ENCODE measurements at places on chromosomes 5 and 9.

DNA sequence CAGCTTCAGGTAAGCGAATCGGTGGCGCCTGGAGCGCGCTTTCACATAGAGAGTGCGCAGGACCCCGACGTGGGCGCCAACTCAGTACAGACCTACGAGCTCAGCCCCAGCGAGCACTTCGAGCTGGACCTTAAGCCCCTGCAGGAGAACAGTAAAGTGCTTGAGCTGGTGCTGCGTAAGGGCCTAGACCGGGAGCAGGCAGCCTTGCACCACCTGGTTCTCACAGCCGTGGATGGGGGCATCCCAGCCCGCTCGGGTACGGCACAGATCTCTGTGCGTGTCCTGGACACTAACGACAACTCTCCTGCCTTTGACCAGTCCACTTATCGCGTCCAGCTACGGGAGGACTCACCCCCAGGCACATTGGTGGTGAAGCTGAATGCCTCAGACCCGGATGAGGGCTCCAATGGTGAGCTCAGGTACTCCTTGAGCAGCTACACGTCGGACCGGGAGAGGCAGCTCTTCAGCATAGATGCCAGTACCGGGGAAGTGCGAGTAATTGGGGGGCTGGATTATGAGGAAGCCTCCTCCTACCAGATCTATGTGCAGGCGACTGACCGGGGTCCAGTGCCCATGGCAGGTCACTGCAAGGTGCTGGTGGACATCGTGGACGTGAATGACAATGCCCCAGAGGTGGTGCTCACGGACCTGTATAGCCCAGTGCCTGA is 1.1 kb downstream of the PCDHAC2 start:
- DNase-seq, result no peak

- DNase-seq, result no peak
These were observed 194.0 kb downstream of the RFX3 start for GRCh38 chr9:3331801-3332200.

GRCh38 chr9:135592625-135593024 is 31.1 kb downstream of the PAEP start:
- DNase-seq, result no peak

DNA sequence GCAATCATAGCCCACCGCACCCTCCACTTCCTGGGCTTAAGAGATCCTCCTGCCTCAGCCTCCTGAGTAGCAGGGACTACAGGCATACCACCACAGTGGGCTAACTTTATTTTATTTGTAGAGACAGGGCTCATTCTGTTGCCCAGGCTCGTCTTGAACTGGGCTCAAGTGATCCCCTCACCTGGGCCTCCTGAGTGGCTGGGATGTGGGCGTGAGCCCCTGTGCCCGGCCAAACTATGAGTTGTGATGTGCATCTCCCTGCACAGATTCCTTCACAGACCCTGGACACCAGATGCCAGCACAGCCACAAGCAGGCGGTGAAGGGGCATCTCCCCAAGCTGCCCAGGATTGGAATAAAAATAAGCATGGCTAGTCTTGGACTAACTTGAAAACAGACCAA is 244.9 kb upstream of the IRX1 start:
- DNase-seq, result no peak

DNA sequence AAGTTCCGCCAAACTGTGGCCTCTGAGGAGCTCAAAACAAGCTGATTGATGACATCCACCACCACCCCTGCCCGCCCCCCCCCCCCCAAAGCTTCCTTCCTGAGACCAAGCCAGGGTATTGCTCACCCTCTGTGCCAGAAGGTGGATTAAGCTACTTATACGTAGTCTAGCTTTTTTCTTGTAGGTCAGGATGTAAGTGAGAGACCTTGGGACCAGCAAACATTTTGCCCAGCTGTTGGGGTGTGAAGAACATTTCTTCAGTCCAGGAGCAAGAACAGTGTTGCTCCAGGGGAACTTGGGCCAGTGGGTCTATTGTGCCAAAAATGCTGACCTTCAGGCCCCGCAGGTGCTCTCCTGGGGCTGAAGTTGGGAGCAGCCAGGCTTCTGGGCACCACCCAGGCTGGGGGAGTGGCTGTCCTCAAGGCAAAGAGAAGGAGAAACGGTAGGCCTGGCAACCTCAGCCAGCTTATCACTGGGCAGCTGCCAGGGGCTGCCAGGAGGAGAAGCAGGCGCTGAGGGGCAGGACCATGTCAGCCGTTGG is 18.0 kb downstream of the NEURL1B start:
- no peak for DNase-seq

DNA sequence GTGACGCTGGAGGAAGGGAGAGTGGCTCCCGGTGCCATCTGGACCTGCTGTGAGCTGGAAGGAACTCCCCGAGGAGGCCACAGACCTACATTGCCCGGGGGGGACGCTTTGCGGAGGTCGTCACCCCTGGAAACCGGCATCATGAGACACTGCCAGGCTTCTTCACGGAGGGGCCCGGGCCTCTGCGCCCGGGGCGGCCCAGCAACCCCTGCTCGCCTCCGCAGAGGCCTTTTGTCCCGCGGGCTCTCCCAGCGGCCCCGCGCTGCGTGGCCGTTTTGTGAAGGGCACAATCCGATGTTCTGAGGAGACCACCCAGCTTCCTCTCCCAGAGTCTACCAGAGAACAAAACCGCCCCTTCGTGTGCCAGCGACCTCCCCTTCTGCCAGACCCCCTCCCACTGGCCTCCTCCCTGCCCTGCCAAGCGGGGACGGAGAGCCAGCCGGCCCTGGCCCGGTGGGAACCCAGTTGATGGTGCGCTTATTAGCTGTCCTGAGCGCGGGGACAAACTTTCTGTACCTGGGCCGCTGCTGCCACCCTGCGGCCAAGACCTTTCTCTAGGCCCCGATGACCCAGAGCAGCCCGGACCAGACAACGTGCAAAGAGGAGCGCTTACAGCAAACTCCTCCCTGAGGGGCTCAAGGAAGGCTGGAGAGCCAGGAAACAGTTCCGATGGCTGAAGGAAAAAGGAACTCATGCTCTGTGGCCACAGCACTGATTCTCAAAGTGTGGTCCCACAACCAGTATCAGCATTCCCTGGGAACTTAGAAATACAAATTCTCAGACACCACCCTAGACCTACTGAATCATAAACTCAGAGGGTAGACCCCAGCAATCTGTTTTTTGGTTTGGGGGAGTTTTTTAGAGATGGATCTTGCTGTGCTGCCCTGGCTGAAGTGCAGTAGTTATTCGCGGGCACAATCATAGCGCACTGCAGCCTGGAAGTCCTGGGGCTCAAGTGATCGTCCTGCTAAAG is 86.7 kb downstream of the SLC1A3 start:
- no peak for DNase-seq

DNA sequence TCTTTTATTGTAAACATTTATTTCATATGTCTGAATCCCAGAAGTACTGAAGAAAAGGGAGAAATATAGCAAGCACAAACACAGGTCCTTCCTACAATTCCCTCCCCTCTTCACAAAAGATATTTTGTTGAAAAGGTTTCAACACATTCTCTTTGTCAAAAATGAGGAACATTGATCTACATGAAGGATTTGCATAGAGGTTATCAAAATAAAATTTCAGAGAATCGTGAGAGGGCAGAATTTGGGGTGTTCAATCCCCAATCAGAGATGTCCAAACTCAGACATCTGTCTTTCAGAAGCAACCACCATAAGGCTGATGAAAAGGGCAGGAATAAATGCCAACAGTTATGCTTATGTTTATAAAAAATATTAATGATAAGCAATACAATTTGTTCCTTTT is 69.2 kb downstream of the MARCHF3 start:
- DNase-seq, result no peak

DNA sequence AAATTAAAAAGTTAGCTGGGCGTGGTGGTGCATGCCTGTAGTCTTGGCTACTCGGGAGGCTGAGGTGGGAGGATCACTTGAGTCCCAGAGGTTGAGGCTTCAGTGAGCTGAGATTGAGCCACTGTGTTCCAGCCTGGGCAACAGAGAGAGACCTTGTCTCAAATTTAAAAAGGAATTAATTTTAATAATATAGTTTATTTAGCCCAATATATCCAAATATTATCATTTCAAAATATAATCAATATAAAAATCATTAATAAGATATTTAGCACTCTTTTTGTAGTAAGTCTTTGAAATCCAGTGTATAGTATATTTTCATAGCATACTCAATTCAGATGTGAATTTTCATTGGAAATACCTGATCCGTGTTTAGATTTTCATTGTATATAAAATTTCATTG is 43.2 kb upstream of the ORM1 start:
- no peak for DNase-seq

- DNase-seq, result no peak
These were observed 129.1 kb downstream of the PDZD2 start for GRCh38 chr5:31768046-31768445.

- no peak for DNase-seq
These were observed 62.0 kb upstream of the STARD4 start for GRCh38 chr5:111574311-111574710.

DNA sequence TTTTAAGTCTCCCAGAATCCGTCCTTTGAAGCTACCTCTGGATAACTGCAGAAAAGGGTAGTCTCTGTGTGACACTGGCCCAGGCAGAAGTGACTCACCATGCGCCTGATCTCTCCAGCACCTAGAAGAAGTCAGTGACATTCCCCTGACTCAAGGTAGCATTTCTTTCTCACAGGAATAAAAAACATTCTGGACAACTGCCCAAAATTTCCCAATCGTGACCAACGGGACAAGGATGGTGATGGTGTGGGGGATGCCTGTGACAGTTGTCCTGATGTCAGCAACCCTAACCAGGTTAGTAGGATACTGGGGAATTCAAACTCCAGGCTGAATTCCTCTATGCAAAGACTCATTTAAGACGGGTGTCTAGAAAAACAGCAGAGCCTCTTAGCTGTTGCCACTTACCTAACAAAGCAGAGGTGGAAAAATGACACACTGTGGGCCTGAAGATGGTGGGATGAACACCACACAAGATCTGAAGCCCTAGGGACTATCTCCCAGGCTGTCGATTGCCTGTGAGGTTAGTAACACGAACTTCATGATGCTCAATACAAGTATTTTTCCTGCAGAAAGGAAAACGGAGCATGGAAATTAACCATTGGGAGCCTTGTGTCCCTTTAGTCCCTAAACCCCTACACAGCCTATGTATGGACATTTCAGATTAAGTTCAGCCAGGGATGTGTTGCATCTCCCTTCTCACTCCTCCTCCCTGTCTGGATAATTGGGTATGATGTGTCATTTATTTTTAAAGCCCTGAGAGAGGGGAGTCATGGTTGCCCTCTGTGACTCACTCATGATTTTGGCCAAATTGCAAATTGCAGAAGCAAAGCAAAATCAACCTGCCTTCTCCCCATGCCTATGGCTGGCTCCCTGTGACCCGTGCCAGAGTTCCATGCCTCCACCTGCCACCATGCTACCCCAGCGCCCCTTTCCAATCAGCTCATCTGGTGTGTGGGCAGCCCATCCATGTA is 37.2 kb downstream of the THBS4 start:
- no peak for DNase-seq

DNA sequence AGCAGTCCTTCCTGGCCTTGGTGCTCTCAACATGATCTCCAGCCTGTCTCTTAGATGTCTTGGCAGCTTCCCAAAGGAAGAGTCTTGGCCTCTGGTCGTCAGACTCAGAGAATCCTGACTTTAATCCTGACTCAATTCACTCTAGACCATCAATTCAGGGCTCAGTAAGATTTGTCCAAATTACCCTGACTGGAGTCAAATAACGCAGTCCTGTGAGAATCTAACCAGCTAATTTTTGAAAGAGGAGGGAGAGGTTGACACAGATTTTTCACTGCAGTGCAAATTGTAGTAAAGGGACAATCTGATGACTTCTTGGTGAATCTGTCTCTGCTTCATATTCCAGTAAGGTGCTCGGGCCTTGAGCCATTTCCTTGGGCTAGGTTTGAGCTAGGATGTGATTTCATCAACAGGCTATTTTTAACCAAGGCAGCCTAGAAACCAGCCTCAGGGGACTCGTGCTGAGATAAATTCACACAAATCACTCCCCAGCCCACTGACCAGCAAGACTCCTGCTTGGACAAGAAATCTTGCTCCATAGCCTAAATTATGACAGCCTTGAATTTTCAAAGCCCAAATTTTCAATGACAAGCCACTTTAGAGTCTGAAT is 257.4 kb downstream of the ENC1 start:
- DNase-seq, result no peak

- no peak for DNase-seq
These were observed 140.9 kb upstream of the DMRT1 start for GRCh38 chr9:700365-701282.

DNA sequence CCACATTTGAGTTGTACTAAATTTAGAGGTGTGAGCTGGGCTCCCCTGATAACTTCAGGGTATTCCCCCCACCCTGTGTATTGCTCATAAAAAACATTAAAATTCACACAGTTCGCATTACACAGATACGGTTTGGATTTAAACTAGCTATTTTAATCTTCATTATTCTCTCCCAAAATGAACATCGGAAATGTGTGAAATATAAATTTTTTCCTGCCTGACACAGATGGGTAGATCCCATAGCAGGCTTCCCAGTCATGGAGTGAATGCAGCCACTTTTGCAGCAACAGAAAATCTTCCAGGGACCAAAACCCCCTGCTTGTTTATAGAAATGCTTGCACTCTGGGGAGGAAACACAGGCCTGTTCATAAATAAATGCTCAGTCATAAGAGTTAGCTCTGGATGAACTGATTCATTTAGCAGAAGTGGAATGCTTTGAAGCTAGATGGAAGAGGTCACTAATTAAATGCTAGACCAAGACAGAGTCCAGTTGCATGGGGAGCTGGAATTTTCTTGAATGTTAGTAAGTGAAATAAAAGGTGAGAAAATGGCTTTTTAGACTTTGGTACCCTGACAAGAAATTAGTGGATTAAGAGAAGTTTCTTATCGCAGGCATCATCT is 115.6 kb downstream of the PDE8B start:
- DNase-seq, result no peak

DNA sequence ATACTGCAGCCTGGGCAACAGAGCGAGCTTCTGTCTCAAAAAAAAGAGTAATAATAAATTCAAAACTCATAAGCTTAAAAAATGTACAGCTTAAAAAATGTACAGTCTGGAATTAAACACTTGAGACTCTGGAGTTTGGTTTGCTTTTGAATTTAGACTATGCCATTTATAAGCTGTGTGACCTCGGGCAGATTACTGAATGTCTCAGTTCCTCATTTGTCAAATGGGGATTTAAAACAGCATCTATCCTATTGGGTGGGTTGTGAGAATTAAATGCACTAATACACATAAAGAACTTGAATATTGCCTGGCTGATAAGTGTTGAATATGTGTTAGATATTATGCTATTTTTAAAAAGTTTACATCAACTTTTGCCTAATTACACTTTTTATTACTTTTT is 98.4 kb downstream of the SCAMP1 start:
- no peak for DNase-seq

DNA sequence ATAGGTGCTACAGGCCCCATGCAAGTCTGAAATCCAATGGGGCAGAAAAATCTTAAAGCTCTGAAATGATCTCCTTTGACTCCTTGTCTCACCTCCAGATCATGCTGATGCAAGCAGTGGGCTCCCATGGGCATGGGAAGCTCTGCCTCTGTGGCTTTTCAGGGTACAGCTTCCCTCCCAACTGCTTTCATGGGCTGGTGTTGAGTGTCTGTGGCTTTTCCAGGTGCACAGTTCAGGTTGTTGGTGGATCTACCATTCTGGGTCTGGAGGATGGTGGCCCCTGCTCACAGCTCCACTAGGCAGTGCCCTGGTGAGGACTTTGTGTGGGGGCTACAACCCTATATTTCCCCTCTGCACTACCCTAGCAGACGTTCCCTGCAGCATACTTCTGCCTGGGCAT is 103.5 kb downstream of the STARD4 start:
- no peak for DNase-seq
